ENCODE measurements at places on chromosomes 11 and 22. TPM values are rescaled to one million over a fixed set of nuclear protein-coding genes. Genes with fewer than 3 reads are reported as not detected.

SLC6A5 gene
- not detected for total RNA-seq

JRKL gene
- total RNA-seq = 11.0 TPM

FAM181B gene
- total RNA-seq = 0.09 TPM

HTATIP2 gene
- 54.4 TPM for total RNA-seq

ISX gene
- total RNA-seq = not detected

SAA1 gene
- 36.7 TPM for total RNA-seq

ANKK1 gene
- total RNA-seq = 0.41 TPM

PHOX2A gene
- total RNA-seq = not detected

OR5L2 gene
- total RNA-seq = not detected

SMIM35 gene
- not detected for total RNA-seq

LUZP2 gene
- not detected for total RNA-seq

PRMT3 gene
- 10.6 TPM for total RNA-seq

NEFH gene
- 1.0 TPM for total RNA-seq

- no peak overlapping the region for H3K27ac ChIP-seq
- peaks cover 45% of the 10 kb centered on the region for H3K36me3 ChIP-seq
- H3K27me3 ChIP-seq = no peaks in the 10 kb centered on the region
- H3K4me3 ChIP-seq = no peak overlapping the region
Observed at GRCh38 chr11:72890881-72891280, 76.7 kb downstream of the ATG16L2 start.

GRCh38 chr11:117220999-117221774 lies 10.7 kb downstream of the PCSK7 start:
- H3K36me3 ChIP-seq = peaks cover 97% of the 10 kb centered on the region
- H3K4me3 ChIP-seq = no peak overlapping the region
- H3K27me3 ChIP-seq = no peaks in the 10 kb centered on the region
- peak overlapping the region; percentile 64 for H3K27ac ChIP-seq
- DNase-seq = no peak
- H3K4me1 ChIP-seq = peaks cover 47% of the 10 kb centered on the region

DNA sequence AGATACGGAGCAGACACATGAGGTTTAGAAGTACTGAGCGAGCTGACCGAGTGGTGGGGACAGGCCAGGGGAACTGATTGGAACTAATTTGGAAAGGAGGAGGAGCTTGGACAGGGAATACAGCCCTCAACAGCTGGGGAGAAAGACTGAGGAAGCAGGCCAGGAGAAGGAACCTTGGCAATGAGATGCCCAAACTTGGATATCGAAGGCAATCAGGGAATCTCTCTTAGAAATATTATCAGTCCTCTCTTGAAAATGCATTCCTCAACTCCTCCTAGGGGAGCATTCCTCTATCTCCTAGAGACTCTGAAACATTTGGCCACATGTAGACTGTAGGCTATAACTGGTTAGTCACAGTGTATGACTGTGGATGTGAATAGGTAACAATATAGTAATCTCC lies 284.6 kb downstream of the GUCY1A2 start:
- no peaks in the 10 kb centered on the region for H3K4me1 ChIP-seq
- no peak for DNase-seq
- H3K4me3 ChIP-seq = no peak overlapping the region

- H3K36me3 ChIP-seq = no peaks in the 10 kb centered on the region
- no peaks in the 10 kb centered on the region for H3K27me3 ChIP-seq
- H3K27ac ChIP-seq = no peak overlapping the region
- H3K4me1 ChIP-seq = peaks cover 32% of the 10 kb centered on the region
- DNase-seq = no peak
- H3K4me3 ChIP-seq = no peak overlapping the region
Observed at GRCh38 chr11:78414321-78415051, 3.1 kb downstream of the GAB2 start.

GRCh38 chr11:133762538-133762937 lies 82.8 kb downstream of the SPATA19 start:
- no peak overlapping the region for H3K4me3 ChIP-seq
- no peaks in the 10 kb centered on the region for H3K36me3 ChIP-seq
- H3K4me1 ChIP-seq = no peaks in the 10 kb centered on the region
- H3K27ac ChIP-seq = no peak overlapping the region
- no peaks in the 10 kb centered on the region for H3K27me3 ChIP-seq

DNA sequence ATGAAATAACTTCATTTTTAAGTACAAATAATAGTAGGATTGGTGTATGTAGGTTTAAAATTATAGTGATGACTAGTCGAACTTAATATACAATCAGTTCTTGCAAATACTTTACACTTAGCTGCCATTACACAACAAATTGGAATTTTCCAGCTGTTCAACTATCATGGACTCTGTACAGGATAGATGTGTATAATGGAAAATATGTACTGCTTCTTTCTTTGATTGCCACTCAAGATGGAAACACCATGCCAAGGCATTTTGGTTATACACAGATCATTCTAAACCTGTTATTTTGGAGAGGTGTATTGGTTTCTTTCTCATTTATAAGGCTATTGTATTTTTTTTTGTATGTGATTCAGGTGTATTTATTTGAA lies 24.4 kb upstream of the CRTAM start:
- H3K4me1 ChIP-seq = peaks cover 17% of the 10 kb centered on the region
- DNase-seq = no peak
- H3K27ac ChIP-seq = no peak overlapping the region

DNA sequence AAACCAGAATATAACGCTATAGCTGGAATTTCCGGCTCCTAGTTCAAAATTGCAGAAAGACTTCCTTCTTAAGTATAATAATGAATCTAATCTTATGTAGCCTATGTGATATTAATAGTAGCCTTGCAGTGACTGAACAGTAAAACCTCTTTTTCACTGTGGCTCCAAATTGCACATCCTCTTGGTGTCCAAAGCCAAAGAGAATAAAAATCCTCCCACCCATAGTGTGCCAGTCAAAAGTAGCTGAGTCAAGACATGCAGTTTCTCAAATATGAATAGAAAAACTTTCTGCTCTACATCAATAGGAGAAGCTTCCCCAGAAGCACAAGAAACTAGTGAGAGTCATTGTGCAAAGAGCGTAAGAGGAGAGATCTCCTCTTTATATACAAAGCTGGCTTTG lies 76.0 kb upstream of the PICALM start:
- DNase-seq = no peak
- no peaks in the 10 kb centered on the region for H3K27me3 ChIP-seq
- H3K36me3 ChIP-seq = no peaks in the 10 kb centered on the region
- H3K4me1 ChIP-seq = peaks cover 43% of the 10 kb centered on the region

DNA sequence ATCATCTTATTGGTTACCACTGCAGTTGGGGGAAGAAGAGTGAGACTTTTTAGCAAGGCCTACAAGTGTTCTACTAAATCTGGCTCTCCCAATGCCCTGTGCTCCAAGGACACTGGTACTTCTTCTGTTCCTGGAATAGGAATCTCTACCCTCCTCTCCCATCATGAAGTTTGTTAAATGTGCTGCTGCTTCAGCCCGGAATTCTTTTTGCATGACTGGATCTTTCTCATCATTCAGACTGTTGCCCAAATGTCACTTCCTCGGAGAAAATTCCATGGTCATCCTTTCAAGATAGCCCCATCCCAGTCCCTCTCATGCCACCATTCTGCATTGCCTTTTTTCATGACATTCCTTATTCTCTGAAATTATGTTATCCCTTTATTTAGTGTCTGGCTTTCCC lies 400.8 kb downstream of the SOX6 start:
- no peak overlapping the region for H3K27ac ChIP-seq

GRCh38 chr11:44335052-44335760 lies 25.3 kb upstream of the ALX4 start:
- no peaks in the 10 kb centered on the region for H3K36me3 ChIP-seq
- H3K4me3 ChIP-seq = no peak overlapping the region
- H3K27ac ChIP-seq = no peak overlapping the region

DNA sequence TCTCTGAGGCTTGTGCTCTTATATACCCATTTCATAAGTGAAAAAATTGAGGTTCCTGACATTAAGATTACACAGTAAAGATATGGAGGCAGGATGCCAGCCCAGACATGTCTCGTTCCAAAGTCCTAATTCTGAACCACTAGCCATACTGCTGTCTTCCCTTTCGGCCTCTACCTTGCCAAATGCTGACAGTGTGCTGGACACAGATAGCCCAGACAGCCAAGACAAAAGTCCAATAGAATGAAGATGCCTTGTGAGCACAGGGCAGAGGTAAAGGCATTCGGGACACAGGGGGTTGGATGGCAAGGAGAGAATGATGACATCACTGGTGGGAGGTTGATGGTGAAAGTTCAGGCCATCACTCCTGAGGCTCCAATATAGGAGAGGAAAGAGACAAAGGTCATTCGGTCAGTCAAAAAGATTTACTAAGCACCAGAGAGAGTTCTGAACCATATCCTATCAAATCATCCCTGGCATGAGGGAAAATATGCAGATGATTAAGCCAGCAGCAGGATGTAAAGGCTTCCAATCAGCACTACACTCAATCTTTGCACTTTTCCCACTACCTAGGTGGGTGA lies 174.0 kb upstream of the MTMR2 start:
- H3K4me1 ChIP-seq = peaks cover 45% of the 10 kb centered on the region
- DNase-seq = no peak
- no peaks in the 10 kb centered on the region for H3K27me3 ChIP-seq
- H3K36me3 ChIP-seq = peaks cover 1% of the 10 kb centered on the region

DNA sequence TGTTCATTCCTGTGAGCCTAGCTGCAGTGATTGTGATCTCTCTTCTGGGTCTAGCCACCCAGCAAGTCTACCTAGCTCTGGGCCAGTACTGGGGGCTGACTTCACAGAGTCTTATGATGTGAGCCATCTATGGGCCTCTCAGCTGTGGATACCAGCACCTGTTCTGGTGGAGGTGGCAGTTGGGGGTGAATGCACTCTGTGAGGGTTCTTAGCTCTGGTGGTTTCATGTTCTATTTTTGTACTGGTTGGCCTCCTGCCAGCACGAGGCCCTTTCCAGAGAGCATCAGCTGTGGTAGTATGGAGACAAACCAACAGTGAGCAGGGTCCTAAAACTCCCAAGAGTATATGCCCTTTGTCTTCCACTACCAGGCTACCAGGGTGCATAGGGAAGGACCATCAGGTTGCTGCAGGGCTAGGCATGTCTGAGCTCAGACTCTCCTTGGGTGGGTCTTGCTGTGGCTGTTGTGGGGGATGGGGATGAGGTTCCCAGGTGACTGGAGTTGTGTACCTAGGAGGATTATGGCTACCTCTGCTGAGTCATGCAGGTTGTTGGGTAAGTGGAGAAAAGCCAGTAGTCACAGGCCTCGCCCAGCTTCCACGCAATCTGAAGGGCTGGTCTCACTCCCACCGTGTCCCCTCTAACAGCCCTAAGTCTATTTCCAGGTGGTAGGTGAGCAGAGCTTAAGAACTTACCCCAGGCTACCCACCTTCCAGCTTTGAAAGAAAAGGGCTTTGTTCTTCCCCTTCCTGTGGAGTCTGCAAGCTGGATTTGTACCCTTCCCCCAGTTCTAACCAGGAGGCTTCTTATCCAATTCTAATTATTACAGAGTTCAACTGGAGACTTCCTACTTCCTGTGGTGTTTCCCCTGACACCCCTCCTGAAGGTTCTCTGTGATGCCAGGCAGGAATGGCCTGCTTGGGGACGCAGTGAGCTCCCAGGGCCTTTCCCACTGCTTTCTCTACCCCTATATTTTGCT lies 250.7 kb downstream of the LUZP2 start:
- H3K4me1 ChIP-seq = no peaks in the 10 kb centered on the region
- no peak overlapping the region for H3K4me3 ChIP-seq
- no peak for DNase-seq
- no peaks in the 10 kb centered on the region for H3K36me3 ChIP-seq
- no peak overlapping the region for H3K27ac ChIP-seq
- no peaks in the 10 kb centered on the region for H3K27me3 ChIP-seq

- H3K36me3 ChIP-seq = no peaks in the 10 kb centered on the region
- peaks cover 32% of the 10 kb centered on the region for H3K4me1 ChIP-seq
- no peak overlapping the region for H3K4me3 ChIP-seq
- no peak overlapping the region for H3K27ac ChIP-seq
- no peak for DNase-seq
- peaks cover 14% of the 10 kb centered on the region for H3K27me3 ChIP-seq
Observed at GRCh38 chr22:48256776-48257684, 1494.6 kb downstream of the TBC1D22A start.

GRCh38 chr11:13313005-13313819 lies 35.6 kb downstream of the BMAL1 start:
- no peaks in the 10 kb centered on the region for H3K27me3 ChIP-seq
- no peak overlapping the region for H3K27ac ChIP-seq

- no peak for DNase-seq
- no peak overlapping the region for H3K27ac ChIP-seq
- peak overlapping the region; percentile 59 for H3K4me3 ChIP-seq
- no peaks in the 10 kb centered on the region for H3K36me3 ChIP-seq
Observed at GRCh38 chr22:30246814-30247376, 336 bp upstream of the LIF start.

GRCh38 chr11:73389134-73389525 lies 12.9 kb downstream of the RELT start:
- H3K4me3 ChIP-seq = no peak overlapping the region
- H3K27me3 ChIP-seq = no peaks in the 10 kb centered on the region
- H3K4me1 ChIP-seq = peaks cover 54% of the 10 kb centered on the region
- no peak for DNase-seq
- peaks cover 22% of the 10 kb centered on the region for H3K36me3 ChIP-seq
- H3K27ac ChIP-seq = no peak overlapping the region

DNA sequence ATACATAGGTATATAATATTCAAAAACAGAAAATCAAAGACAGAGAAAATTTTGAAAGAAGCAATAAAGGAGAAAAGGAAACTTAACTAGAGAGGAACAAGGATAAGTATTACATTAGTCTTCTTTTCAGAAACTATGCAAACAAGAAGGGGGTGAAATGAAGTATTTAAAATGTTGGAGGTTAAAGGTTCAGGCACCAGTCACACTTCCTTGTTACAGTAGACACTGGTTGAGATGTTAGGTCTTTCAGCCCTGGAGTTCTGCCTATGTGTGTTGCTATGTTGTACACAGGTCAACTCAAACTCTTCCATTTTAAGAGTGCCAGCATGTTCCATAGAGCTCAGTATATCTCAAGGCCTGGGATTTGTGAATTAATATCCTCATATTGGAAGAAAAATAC lies 6.0 kb upstream of the MS4A4A start:
- no peaks in the 10 kb centered on the region for H3K27me3 ChIP-seq
- no peak for DNase-seq
- no peak overlapping the region for H3K4me3 ChIP-seq
- H3K27ac ChIP-seq = no peak overlapping the region

- peak overlapping the region; percentile 27 for H3K4me3 ChIP-seq
- peaks cover 13% of the 10 kb centered on the region for H3K4me1 ChIP-seq
- no peak for DNase-seq
Observed at GRCh38 chr11:20162824-20163782, 2.8 kb upstream of the DBX1 start.

DNA sequence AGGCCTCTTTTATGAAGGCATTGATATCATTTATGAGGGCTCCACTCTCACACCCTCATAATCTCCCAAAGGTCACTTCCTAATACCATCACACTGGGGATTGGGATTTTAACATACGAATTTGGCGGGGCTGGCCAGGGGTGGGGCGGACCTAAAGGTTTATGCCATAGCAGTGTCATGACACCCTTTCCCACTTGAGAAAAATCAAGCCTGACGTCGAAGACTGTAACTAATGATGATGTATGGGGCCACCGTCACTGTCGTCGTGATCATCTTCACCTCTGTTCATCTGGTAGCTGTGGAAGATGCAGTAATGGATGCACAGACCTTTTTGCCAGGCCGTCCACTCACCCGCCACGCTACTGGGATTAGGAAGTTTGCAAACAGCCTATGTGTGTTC lies 912.1 kb downstream of the TBC1D22A start:
- H3K27me3 ChIP-seq = no peaks in the 10 kb centered on the region
- no peaks in the 10 kb centered on the region for H3K36me3 ChIP-seq
- no peaks in the 10 kb centered on the region for H3K4me1 ChIP-seq
- H3K27ac ChIP-seq = no peak overlapping the region
- DNase-seq = no peak

Data from lower lobe of right lung (tissue), 2 donors.